ENCODE measurements at places on chromosomes 12 and 14.

- no peak for DNase-seq
These were observed 322.4 kb upstream of the DCN start for GRCh38 chr12:91505006-91505405.

- no peak for DNase-seq
These were observed 159.2 kb downstream of the CALM1 start for GRCh38 chr14:90556012-90556477.

- DNase-seq: no peak
These were observed 76.1 kb downstream of the OTOGL start for GRCh38 chr12:80175307-80175930.

- no peak for DNase-seq
These were observed 68.0 kb upstream of the IFNG-AS1 start for GRCh38 chr12:67921286-67921685.

DNA sequence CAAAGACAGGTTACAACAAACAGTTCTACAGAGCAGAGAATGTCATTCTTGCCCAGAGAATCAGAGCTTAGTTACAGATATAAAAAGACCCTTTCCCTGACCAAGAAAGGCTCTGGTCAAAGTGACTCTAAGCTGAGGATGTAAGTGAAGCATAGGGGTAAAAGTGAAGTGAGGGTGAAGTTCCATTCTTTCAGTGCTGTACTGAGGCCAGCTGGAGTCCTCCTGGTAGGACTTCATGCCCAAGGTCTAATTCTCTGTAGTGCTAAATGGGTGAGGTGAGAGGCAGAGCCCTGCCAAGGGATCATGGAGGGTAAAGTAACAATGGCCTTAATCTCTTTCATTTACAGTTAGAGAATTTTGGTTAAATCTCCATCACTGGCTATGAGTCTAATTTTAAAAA, 38.5 kb downstream of the DUSP16 start:
- no peak for DNase-seq

DNA sequence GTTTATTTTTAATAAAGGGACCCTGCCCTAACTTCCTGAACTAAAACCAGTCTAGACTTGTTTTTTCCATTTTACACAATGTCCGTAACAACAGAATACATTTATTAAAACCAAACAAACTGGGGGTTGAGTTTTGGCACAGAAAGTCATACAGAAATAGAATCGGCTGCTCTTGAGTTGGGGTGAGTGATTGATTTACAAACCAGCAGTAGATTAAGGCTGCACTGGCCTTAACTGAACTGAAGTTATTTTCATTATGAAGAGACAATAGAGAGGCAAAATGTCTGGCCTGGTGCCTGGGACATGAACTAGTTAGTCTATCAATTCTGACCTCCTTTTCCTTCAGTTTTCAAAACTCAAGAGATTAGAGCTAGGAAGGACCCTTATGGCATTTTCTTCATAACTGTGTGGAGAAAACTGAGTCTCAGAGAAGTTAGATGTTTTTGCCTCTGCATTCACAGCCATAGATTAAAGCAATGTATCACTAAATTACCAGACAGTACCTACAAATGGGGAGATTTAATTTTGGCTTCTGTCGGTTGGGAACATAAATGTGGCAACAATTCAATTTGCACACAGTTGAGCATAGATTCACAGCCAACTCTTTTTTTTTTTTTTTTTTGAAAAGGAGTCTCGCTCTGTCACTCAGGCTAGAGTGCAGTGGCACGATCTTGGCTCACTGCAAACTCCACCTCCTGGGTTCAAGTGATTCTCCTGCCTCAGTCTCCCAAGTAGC, 19.8 kb upstream of the MGP start:
- peak; percentile 73 for DNase-seq

DNA sequence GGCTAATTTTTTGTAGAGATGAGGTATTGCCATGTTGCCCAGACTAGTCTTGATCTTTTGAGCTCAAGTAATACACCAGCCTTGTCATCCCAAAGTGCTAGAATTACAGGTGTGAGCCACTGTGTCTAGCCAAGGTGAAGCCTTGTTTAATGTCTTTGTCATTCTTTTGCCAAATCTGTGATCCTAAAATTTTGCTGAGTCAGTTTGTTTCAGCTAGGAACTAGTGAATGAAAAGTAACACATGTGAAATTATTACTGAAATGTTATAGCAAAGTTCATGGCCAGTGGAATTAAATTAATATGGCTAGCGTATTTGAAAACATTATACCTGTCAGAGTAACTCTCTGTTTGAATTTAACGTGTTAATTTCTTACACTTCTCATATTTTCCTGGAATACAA, 26.5 kb upstream of the EPS8 start:
- DNase-seq: no peak

GRCh38 chr12:66674495-66675122, 4.3 kb downstream of the GRIP1 start:
- DNase-seq: no peak

GRCh38 chr12:3958534-3958933, 85.3 kb upstream of the PARP11 start:
- no peak for DNase-seq

DNA sequence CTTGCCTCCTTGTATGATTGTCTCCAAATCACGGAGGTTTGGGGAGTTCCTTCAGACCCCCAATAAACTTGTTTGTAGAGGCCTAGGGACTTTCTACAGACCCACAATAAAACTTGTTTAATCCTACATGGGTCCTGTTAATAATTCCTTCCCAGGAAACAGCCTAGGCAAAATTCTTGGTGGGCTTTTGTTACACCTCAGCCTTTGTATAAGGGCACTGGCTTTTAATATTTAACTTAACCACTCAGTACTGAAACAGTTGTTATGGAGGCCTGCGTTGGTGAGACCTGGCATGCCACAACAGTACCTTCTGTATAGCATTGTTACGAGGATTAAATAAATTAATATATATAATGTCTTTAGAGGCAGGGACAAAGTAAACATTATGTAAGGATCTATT, 32.7 kb upstream of the FAR2 start:
- DNase-seq: no peak

GRCh38 chr12:61991661-61992060, 268.5 kb upstream of the USP15 start:
- no peak for DNase-seq

- DNase-seq: no peak
These were observed 529 bp downstream of the RPLP0 start for GRCh38 chr12:120200364-120200800.

DNA sequence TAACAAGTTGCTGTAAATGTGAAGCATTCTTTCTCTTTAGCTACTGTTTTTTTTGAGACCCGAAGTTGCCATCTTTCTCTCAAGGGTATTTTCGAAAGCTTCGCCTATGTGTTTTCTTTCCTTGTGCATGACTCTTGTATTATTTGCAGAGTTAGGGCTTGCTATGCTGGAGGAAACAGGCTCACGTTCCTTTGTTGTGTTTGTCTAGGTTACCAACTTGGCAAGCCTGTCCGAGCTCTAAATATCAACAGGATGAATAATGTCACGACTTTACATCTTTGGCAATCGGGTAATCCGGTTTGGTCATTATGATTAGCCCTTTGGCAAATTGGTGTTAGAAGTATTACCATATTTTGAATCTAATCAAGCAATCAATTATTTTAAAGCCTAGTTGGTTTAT, 15.9 kb upstream of the ATP6V0A2 start:
- DNase-seq: no peak

- peak; percentile 4 for DNase-seq
These were observed 354.4 kb downstream of the MED13L start for GRCh38 chr12:115922952-115923564.

- no peak for DNase-seq
These were observed 30.9 kb upstream of the RERGL start for GRCh38 chr12:18120899-18121298.

DNA sequence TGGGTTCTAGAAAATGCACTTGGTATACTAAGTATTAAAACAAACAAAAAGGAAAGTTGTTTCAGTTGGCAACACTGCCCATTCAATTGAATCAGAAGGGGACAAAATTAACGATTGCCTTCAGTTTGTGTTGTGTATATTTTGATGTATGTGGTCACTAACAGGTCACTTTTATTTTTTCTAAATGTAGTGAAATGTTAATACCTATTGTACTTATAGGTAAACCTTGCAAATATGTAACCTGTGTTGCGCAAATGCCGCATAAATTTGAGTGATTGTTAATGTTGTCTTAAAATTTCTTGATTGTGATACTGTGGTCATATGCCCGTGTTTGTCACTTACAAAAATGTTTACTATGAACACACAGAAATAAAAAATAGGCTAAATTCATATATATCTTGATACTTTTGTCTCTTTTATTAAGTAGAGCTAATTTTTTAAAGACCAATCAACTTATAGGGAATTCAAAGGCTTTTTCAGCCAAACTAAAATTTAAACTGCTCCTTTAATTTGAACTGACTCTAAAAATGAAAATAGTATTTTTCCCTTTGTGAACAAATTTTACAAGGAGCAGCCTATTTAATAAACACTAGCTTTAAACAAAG, 2.8 kb downstream of the FOXG1 start:
- DNase-seq: no peak

GRCh38 chr12:122350141-122350848, 72.2 kb downstream of the CLIP1 start:
- no peak for DNase-seq

GRCh38 chr12:64010069-64010686, 165.7 kb downstream of the SRGAP1 start:
- no peak for DNase-seq

DNA sequence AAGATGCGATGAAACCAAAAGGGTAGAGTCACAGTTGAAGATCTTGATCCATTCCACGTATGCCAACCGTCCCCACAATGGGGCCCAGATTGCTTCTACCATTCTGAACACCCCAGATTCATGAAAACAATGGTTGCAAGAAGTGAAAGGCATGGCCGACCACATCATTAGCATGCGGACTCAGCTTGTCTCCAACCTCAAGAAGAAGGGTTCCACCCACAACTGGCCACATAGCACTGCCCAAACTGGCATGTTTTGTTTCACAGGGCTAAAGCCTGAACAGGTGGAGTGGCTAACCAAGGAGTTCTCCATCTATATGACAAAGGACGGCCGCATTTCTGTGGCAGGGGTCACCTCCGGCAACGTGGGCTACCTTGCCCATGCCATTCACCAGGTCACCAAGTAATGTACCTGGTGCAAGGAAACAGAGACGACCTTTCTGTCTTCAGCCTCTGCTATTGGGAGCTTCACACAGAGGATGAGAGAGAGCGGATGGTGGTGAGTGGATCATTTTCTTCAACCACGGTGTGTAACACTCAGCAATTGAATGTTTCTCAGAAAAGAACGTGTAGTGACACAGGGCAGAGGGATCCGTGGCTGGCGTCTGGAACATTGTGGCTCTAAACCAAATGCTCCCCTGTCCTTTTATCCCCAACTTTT, 26.8 kb upstream of the CLEC2D start:
- DNase-seq: no peak

- DNase-seq: no peak
These were observed 35.9 kb upstream of the EGLN3 start for GRCh38 chr14:33986804-33987203.

GRCh38 chr12:90058704-90059103, 350.1 kb upstream of the ATP2B1 start:
- DNase-seq: peak; percentile 76

GRCh38 chr14:49451938-49452337, 134.2 kb downstream of the RPS29 start:
- DNase-seq: no peak

DNA sequence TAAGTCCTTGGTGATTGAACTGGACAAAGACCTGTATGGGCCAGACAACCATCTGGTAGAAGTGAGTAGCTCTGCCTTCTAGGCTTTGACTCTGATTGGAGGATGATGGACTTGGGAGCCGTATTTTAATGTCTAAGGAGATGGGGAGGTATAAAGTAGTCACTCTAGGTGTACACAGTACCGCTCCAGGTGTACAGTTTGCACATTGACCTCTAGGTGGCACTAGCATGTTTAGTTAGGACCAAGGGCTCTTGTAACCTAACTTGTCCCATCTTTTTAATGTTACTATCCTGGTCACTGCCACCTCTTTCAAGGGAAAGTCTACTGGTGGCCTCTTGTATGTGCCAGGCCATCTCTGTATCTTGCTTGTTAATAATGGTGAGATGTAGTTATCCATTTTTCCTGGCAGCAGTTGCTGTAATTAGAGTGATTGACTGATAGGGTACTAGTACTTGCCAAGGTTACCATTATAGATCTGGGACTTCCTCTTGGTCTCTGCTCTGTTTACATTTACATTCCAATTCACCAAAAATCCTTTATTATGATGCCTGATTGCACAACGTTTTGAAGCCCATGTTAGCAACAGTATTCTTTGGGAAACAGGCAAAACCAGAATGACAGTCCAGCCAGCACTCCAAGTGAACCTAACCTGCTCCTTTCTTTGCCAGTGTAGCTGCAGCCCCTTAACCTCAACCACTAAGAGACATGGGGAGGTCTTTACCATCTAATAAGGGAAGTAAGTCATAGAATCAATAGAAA, 3.6 kb downstream of the SMARCD1 start:
- DNase-seq: no peak

DNA sequence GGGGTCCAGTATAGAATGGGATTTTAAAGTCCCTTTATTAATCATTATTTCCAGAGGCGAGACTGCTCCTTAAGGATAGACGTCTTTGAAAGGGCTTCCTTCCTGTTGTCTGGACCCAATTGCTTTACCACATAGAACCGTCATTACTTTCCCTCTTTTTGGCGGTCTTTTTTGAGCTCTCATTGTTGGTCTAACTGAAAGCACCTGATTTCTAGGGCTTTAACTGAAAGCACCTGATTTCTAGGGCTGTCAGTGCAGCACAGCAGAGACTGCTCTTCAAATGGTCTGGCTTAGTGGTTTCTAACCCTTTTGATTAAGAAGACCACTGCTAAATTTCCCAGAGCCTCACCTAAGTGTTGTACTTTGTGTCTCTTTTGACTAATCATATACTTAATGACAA, 95.8 kb downstream of the PRKCH start:
- no peak for DNase-seq

- no peak for DNase-seq
These were observed 99.2 kb downstream of the BEGAIN start for GRCh38 chr14:100488057-100488456.
